Stimulated activated CD4-positive, alpha-beta T cell treated with anti-CD3 and anti-CD28 coated beads, Interleukin-12 subunit alpha, Interleukin-12 subunit beta, amount 100 ng/mL, for 24 hours (primary cell): ENCODE measurements at places on chromosomes 5 and 9.

DNA sequence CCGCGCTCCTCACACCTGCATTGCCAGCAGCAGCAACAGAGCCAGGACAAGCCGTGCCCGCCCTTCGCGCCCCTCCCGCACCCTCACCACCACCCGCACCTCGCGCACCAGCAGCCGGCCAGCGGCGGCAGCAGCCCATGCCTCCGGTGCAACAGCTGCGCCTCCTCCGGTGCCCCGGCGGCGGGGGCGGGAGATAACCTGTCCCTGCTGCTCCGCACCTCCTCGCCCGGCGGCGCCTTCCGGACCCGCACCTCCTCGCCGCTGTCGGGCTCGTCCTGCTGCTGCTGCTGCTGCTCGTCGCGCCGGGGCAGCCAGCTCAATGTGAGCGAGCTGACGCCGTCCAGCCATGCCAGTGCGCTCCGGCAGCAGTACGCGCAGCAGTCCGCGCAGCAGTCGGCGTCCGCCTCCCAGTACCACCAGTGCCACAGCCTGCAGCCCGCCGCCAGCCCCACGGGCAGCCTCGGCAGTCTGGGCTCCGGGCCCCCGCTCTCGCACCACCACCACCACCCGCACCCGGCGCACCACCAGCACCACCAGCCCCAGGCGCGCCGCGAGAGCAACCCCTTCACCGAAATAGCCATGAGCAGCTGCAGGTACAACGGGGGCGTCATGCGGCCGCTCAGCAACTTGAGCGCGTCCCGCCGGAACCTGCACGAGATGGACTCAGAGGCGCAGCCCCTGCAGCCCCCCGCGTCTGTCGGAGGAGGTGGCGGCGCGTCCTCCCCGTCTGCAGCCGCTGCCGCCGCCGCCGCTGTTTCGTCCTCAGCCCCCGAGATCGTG, 517 bp downstream of the KCNN2 start:
- DNase-seq, result no peak

DNA sequence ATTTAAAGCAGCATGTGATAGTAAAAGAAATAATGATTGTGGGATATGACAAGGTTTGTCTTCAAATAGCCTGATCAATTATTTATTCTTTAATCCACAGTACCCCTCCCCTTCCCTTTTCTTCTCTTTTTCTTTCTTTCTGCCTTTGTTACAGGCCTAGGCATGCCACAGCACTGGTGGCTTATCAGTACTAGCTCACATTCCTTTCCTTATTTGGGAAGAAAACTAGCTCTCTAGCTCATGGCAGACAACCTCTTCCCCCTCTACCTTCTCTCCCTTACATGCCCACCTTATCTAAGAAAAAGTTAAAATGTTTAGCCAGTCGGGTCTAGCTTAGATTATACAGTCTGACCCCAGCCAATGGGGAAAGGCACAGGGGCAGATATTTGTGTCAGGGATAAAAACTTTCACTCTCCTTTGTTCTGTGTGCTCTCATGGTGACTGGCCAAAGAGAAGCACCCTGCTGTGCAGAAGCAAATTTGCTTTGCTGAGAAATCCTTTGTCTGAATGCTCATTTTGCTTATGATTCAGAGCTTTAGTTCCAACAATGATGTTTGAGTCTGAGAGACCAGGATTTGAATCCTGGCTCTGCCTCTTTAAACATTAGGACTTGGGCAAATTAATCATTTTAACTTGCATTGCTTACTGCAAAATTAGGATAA, 75.8 kb upstream of the CDH12 start:
- DNase-seq, result no peak

DNA sequence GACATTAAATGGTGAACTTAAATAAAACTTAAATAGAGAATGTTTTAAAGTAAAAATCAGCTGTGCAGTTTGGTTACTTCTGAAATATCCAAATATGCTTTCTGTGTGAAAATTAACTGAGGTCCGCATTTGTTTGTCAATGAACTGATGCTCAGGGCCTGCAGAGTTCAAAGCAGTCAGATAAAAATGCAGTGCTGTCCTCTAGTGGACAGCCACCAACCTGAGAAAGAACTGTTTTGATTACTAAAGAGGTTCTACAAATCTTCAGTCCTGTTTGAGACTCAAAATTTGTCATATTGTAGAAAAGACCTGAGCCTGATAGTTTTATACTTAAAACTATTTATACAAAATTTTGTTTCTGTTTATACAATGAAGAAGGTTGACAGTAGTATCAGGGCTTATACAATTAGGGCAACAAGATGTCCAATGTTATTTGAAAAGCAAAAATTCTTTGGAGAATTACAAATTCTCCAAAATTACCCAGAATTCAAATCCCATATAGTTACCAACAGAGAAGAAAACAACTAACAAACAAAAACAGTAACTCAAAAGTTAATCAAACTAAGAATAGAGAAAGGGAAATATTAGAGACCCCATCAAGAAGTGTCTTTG, 232.3 kb upstream of the TBCA start:
- no peak for DNase-seq

DNA sequence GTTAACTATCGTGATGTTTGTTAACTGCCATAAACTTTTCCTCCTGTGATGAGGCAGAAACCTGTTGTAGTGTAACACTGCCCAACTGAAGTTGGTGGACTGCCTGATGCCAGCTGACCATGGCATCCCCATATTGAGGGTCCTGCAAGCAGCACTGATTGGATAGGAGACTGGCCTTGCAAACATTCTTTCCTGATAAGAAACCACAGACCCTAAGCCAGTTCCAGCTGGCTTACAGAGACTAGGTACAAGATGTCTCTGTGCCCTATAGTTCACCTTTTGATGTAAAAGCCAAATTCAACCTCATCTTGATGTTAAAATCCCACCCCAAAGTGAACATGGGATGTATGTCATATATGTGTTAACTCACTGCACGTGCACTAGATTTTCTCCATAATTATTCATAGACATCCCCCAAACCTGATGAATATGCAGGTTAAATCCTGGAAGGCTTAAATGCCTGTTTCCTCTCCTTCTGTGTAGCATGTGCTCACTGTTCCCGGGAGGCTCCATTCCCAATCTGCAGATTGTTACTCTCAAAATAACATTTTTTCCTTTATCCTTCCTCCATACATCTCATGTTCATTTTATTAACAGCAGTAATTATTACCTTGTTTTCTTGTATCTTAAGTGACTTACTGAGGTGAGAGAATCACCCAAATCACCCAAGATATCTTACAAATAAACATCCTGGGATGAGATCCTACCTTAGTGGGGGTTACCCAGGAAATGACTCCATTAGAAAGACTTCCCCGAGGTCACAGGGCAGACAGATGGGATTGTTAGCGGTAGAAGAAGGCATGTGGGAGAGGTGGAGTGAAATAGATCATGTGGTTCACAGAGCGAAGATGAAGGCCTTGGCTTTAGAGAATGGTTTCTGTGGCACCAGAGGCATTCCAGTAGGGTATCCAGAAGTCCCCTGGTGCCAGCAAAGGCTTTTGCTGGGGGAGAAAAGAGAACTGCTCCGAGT, 566.7 kb downstream of the CCDC171 start:
- no peak for DNase-seq

DNA sequence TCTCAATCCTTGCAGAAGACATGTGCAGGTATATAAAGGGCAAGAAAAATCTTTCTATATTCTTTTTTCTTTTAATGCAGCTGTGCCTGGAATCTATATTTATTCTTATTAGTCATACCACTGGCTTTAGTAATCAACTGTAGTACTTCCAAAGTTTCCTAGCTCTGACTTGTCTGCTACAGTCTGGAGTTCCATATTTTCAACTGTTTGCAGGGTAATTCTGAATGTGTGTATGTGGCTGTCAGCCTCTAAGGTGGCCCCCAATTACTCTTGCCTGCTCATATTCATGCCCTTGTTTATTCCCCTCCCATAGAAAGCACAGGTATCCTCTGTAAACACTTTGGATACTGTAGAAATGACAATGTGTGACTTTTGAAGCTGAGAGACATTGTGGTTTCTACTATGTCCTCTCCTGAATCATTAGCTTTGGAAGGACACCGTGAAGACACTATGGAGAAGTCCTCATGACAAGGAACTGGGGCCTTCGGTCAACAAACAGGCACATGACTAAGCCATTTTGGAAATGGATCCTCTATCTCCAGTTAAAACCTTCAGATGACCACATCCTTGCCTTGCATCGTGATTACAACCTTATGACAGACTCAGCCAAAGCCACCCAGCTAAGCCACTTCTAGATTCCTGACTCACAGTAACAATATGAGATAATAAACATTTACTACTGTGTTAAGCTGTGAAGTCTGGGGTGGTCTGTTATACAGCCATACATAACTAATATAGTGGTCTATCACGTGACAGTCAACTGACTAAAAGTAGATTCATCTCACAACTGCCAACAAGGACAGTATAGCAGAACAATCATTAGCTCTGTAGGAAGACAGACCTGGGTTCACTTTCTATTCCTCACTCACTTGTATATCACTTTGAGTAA, 49.5 kb upstream of the SUSD1 start:
- DNase-seq, result no peak

DNA sequence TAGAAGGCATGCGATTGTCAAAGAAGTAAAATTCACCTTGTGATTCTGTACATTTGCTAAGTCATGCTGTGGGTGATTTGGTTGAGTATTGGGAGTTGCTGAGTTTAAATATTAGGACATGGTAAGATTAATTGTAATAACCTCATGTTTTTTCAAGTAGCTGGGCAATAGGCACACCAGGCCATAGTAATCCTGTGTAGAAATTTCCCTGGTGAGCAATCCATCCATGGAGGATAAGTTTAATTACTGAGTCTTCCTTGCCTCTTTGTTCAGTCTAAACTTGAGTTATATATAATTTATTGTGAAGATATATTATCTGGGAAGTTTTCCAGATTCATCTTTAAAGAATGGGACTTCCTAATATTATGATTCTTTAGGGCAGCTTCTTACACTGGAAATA, 221.1 kb upstream of the NUDT12 start:
- DNase-seq, result no peak

DNA sequence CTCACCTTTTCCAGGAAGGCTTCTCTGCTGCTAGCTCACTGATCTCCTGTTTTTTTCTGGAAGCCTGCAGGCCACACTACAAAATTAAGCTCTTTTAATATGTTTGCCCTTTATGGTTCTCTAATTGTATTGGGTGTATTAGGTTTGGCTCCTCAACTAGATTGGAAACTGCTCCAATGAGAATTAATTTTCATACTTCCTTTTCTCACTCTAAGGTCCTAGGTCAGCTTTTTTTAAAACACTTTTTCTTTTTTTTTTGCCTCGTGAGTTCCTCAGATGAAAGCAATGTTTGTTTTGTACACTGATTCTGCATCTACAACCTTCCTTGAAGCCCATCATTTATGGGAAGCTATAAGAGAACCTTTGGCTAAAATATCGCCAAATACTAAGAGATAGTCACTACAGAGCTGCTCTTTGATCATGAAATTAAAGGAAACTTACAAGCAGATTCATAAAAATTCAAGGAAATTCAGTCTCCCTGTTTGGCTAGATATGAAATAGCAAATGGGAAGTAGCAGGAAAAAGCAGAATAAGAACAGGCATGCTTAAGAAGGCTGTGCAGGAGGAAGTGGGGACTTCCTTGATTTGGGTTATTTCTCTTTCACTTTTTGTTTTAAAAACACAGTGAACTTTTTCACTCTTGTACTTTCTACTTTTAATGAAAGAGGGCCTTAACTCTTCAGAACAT, 55.2 kb upstream of the FYB1 start:
- DNase-seq, result no peak

DNA sequence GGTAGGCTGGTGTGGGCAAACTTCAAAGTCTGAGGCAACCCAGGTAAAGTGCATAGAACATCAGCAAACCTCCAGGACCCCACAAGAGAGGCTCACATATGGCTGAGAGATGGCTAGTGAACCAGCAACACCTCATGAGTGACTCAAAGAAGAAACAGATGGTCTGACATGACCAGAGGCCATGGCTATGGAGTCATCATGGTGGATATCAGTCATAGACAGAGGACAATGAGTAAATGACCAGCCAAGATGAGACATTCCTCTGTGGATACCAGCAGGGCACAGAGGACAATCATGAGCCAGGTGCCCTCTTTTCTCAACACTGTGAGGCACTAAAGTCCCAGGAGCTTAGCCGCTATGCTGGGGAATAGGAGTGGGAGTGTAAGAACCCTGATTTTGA, 180.8 kb downstream of the RASEF start:
- no peak for DNase-seq

- no peak for DNase-seq
These were observed 38.8 kb upstream of the TENT4A start for GRCh38 chr5:6674421-6674820.

DNA sequence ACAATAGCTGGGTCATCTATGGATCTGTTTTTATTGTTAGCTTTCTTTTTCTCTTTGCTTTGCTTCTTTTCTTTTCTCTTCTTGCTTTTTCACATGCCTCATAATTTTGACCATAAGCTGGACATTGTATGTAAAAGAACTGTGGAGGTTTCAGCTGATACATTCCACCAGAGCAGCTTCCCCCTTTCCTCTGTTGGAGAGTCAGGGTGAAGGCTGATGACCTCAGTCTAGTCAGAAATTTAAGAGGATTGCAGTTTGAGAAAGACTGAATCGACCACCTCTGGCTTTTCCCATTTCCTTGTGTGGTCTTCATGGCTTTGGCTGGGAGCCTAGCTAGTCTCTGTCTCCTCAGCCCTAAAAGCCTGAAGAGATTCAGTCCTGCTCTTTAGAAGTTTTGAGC, 42.0 kb downstream of the KCNIP1 start:
- DNase-seq, result no peak

GRCh38 chr5:88544671-88545070, 276.0 kb upstream of the TMEM161B start:
- no peak for DNase-seq

DNA sequence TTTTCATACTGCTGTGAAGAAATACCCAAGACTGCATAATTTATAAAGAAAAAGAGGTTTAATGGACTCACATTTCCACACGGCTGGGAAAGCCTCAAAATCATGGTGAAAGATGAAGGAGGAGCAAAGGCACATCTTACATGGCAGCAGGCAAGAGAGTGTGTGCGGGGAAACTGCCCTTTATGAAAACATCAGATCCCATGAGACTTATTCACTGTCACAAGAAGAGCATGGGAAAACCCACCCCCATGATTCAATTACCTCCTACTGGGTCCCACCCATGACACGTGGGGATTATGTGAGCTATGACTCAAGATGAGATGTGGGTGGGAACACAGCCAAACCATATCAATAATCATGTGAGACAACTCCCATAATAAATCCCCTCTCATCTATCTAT, 8.7 kb downstream of the TTC39B start:
- no peak for DNase-seq

DNA sequence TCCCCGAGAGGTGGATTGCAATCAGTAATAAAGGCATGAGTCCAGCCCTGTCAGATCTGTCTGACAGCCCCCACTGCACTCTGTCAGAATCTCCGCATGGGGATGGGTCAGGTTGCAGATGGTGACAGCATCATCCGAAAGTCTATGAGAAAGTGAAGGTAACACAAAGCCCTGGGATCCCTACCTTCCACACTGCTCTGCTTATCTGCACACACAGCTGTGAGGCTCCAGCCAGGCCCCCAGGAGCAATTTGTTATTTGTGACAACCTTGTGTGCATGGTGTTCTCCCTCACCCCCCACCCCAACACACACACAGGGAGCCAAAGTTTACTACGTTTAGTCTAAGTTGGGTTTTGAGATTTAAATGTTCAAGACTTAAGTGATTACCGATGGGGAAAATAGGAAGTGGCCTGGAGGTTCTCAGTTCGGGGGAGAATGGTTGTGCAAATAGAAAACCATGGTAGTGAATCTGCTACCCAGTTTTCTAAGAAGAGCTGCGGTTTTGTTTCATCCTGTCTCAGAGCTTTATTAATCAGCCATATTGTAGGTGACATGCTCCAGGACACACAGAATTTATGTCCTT, 92.7 kb downstream of the SV2C start:
- DNase-seq, result no peak
